ENCODE measurements at places on chromosomes 4 and X. TPM values are rescaled to one million over a fixed set of nuclear protein-coding genes. Genes with fewer than 3 reads are reported as not detected.

- no peak overlapping the region for H3K27ac ChIP-seq
- DNase-seq: no peak
- no peaks in the 10 kb centered on the region for H3K36me3 ChIP-seq
- no peaks in the 10 kb centered on the region for H3K4me1 ChIP-seq
Observed at GRCh38 chr4:24226667-24227066, 336.8 kb upstream of the PPARGC1A start.

The MTCP1 gene
- total RNA-seq: 1.8 TPM

GRCh38 chrX:122248681-122249080 is 935.4 kb upstream of the GRIA3 start:
- H3K27me3 ChIP-seq: no peaks in the 10 kb centered on the region
- H3K4me1 ChIP-seq: no peaks in the 10 kb centered on the region
- H3K4me3 ChIP-seq: no peak overlapping the region

DNA sequence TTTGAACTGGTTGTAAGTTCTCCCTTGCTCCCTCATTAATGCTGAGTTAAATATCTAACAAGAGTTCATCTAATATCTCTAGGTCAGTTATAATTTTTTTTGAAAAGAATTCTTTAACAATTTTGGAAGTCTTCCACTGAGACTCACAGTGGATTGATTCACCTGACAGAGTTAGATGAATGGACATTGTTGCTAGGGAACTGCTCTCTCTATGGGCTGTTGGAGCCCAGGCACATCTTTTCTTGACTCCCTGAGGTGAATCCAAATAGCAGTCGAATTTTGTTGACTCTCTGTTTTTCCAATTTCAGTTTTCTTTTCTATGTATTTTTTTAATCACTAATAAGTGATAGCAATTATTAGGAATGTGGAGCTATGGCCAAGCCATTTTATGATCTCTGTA is 996.1 kb upstream of the PABPC4L start:
- no peak overlapping the region for H3K4me3 ChIP-seq
- H3K27ac ChIP-seq: no peak overlapping the region
- H3K4me1 ChIP-seq: no peaks in the 10 kb centered on the region
- no peaks in the 10 kb centered on the region for H3K27me3 ChIP-seq
- no peaks in the 10 kb centered on the region for H3K36me3 ChIP-seq

DNA sequence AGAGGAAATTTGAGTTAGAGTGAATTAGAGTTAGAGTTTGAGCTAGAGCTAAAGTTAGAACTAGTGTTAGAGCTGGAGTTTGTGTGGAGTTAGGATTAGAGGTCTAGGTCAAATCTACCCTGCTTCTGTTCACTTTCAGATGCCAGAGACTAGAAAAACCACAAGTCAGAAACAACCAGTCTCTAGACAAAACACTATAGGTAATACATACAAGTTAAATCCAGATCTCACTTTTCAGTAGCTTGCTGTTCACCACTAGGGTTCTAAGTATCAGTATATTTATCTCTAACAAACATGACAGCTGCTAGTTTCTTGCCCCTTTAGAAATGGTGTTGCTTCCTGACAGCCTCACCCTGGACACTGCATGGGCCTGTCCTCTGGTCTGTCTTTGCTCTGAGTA is 300.7 kb downstream of the ARAP2 start:
- H3K4me3 ChIP-seq: no peak overlapping the region
- no peak for DNase-seq
- H3K27me3 ChIP-seq: no peaks in the 10 kb centered on the region
- no peak overlapping the region for H3K27ac ChIP-seq
- H3K36me3 ChIP-seq: no peaks in the 10 kb centered on the region

The ARAP2 gene
- 21.3 TPM for total RNA-seq
